K562 (cell line): ENCODE measurements at places on chromosomes 4 and X. TPM values are rescaled to one million over a fixed set of nuclear protein-coding genes. Genes with fewer than 3 reads are reported as not detected.

- no peaks in the 10 kb centered on the region; the same call in 1 of the 2 replicates for H3K4me1 ChIP-seq
- peaks cover 42% of the 10 kb centered on the region for H3K27me3 ChIP-seq
- H3K4me3 ChIP-seq, result no peak overlapping the region
Measured at GRCh38 chr4:7389719-7390118, 45.0 kb downstream of the PSAPL1 start.

GRCh38 chr4:98574816-98575215, 83.6 kb downstream of the TSPAN5 start:
- no peaks in the 10 kb centered on the region for H3K4me1 ChIP-seq
- no peaks in the 10 kb centered on the region for H3K36me3 ChIP-seq
- no peak overlapping the region for H3K4me3 ChIP-seq
- H3K27me3 ChIP-seq, result peaks cover 4% of the 10 kb centered on the region; the same call in 1 of the 2 replicates
- DNase-seq, result no peak
- no peak overlapping the region for H3K27ac ChIP-seq

TASL gene
- not detected in 2 replicates for polyA plus RNA-seq

MMAA gene
- 1.6 and 1.9 TPM in 2 replicates for polyA plus RNA-seq

DNA sequence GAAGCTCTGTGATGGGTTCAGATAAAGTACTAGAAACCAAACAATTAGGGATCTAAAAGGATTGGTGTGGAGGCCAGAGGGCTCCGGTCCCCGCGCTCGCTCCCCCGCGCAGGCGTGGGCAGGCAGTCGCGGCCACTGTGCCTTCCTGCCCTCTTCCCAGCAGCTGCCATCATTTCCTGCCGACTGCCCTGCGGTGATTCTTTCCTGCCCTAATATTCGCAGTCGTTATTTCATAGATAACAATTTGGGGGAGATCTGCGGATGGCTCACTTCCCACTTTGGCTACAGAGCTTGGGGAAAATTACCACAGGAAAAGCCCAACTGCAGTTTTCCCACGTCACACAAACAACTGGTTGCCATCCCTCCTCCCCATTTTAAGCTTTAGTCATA, 2.2 kb downstream of the GRIA2 start:
- H3K27ac ChIP-seq, result no peak overlapping the region
- no peaks in the 10 kb centered on the region for H3K36me3 ChIP-seq
- no peak overlapping the region for H3K4me3 ChIP-seq
- no peaks in the 10 kb centered on the region for H3K27me3 ChIP-seq
- no peak for DNase-seq

DNA sequence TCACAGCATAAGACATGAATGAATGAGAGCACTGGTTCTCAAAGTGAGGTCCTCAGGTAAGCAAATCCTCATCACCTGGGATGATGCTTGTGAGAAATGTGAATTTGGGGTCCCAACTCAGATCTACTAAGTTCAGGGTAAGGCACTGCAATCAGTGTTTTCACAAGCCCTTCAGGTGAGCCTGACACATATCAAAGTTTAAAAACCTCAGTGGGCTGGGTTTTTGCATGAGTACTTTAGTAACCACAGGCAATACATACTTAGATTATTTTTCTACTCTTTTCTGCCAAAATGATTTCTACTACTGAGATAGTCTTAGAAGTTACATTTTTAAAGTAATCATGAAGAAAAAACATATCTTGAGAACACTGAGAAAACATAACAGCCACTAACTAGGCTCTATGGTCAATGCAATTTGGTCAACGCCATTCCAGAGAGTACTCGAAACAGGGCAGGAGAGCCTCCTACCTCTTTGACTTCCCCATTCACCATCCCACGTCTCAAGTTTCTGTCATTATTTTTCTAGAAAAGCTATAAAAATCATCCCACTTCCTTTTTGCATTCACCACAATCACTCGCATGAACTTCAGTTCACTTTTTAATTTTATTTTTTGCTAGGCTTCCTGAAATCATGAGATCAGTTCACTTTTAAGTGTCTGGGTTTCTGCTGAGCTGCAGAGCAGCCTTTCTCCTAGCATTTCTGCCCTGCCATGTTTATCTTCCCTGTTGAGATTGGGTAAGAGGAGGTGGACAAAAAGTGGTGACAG, 73.8 kb downstream of the MFAP3L start:
- no peaks in the 10 kb centered on the region for H3K4me1 ChIP-seq
- H3K4me3 ChIP-seq, result no peak overlapping the region
- no peak overlapping the region for H3K27ac ChIP-seq
- H3K27me3 ChIP-seq, result no peaks in the 10 kb centered on the region; the same call in 1 of the 2 replicates
- no peaks in the 10 kb centered on the region for H3K36me3 ChIP-seq

DNA sequence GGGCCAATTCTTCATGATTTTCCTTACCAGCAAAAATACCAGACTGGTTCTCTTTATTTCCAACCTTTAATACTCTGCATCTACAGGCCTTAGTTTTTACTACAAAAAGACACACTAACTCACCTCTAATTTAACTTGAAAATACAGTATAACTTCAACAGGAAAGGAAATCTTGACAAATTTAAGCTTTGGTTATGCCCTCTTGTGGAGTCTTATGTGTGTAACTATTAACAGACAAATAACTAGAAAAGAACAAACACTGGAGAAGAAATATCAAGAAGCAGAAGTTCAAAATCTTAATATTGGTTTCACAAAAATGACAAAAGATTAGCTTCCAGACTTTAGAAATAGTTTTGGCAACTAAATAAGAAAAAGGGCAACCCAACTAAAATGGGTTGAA, 33.0 kb downstream of the PPA2 start:
- H3K27ac ChIP-seq, result no peak overlapping the region
- H3K36me3 ChIP-seq, result peaks cover 56% of the 10 kb centered on the region
- no peak overlapping the region for H3K4me3 ChIP-seq
- no peaks in the 10 kb centered on the region for H3K4me1 ChIP-seq

SPATA18 gene
- polyA plus RNA-seq, result not detected in 2 replicates

FGB gene
- not detected in 2 replicates for polyA plus RNA-seq

DNA sequence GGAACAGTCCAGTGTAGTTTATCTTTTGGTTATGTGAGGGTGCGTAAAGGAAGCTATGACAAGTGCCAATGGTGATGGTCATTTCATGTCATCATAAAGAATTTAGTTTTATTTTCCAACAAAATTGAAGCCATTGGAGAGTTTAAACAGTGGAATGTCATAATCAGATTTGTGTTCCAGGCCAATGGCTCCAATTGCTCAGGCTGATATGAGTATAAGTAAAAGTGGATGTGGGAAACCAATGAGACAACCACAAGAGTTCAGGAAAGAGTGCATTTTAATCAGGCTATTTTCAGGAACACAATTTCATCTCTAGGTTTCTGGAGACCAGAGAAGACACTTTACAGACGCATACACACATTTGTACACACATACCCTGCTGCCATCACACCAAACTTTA, 20.7 kb downstream of the SPANXC start:
- no peak overlapping the region for H3K4me3 ChIP-seq
- H3K27ac ChIP-seq, result no peak overlapping the region
- DNase-seq, result no peak
- H3K36me3 ChIP-seq, result no peaks in the 10 kb centered on the region
- H3K4me1 ChIP-seq, result no peaks in the 10 kb centered on the region

NKX1-1 gene
- not detected in 2 replicates for polyA plus RNA-seq
